ENCODE measurements at places on chromosomes 6 and 20. TPM values are rescaled to one million over a fixed set of nuclear protein-coding genes. Genes with fewer than 3 reads are reported as not detected.
A peak's percentile ranks its signal among the peaks of the same experiment; 100 is the strongest.

DNA sequence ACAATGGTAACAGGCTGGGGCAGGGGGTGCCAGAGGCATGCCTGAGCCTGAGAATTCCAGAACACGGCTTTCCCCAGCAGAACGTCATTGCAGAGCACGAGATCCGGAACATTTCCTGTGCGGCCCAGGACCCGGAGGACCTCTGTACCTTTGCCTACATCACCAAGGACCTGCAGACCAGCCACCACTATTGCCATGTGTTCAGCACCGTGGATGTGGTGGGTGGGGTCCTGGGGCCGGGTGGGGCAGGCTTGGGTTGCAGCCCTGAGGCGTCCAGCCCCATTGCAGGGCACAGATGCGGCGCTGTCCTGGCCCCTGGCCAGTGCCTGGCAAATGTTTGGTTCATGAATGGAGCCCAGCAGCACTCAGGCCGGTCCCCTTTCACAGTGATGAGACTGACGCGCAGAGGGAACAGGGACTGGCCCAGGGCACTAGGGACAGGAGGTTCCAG, 57.1 kb downstream of the TCP11 start:
- no peaks in the 10 kb centered on the region for H3K27me3 ChIP-seq
- H3K36me3 ChIP-seq: no peaks in the 10 kb centered on the region
- H3K27ac ChIP-seq: peak overlapping the region; percentile 89
- H3K4me3 ChIP-seq: no peak overlapping the region

- H3K27me3 ChIP-seq: no peaks in the 10 kb centered on the region
- H3K4me1 ChIP-seq: no peaks in the 10 kb centered on the region
- H3K36me3 ChIP-seq: no peaks in the 10 kb centered on the region
- DNase-seq: no peak
- H3K27ac ChIP-seq: no peak overlapping the region
Observed at GRCh38 chr6:98601716-98602115, 232.7 kb upstream of the POU3F2 start.

The C20orf141 gene
- not detected for total RNA-seq

DNA sequence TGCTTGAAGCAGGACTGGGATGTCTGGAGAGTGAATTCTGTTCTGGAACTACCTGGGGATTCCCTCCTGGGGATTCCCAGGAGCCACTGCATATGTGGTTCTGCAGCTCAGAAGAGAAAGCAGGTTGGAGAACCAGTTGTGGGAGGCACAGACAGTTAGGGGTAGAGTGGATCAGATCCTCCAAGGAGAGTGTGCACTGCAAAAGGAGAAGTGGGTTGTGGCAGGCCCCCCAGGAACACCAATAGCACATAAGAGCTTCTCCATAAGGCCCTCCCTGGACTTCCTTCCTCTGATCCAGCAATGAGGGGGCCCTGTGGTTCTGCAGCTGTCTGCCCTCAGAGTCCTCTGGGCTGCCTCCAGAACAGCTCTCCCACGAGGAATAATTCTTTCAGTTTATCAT, 369.2 kb upstream of the CNR1 start:
- H3K27ac ChIP-seq: no peak overlapping the region
- H3K4me3 ChIP-seq: no peak overlapping the region

The CST4 gene
- total RNA-seq: not detected

Measured in breast epithelium (tissue), 4 donors.